ENCODE measurements at places on chromosomes 3 and 15. TPM values are rescaled to one million over a fixed set of nuclear protein-coding genes. Genes with fewer than 3 reads are reported as not detected.
A peak's percentile ranks its signal among the peaks of the same experiment; 100 is the strongest.

- DNase-seq = no peak
These were observed 11.6 kb upstream of the SCAMP5 start for GRCh38 chr15:74983725-74984231.

The MAP1A gene
- 2.5 TPM for total RNA-seq

The ISG20 gene
- 4.4 TPM for total RNA-seq

DNA sequence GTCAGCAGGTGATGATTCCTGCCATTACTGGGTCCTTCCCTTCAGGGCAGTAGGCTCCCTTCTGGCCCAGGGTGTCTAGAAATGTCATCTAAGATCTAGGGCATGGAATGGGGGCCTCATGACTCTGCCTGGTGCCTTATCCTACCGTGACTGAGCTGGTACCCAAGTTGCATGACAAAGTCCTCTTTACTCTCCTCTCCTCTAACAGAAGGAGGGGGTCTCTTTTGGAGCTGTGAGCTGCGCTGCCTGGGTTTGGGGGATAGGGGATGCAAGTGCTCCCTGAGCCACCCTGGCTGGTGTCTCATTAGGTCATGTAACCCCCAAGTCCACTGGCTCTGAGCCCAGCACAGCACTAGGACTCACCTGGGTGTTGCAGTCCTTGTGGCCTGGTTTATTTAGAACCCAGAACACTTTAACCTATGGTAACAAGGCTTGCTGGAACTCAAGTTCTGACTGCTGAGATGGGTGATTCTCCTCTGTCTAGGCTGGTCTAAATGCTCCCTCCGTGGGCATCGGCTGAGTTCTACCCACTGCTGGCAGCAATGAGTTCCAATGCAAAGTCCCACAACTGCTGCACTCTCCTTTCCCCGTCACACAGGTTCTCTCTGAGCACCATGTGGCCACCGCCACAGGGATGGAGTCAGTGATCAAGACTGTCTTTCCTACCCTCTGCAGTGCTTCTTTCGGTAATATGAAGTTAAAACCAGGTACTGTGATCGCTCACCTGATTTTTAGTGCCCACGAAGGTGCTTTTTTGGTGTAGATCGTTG is 34.0 kb downstream of the XXYLT1 start:
- no peak for DNase-seq

GRCh38 chr3:182682263-182683241 is 110.8 kb upstream of the ATP11B start:
- DNase-seq = peak; percentile 77

DNA sequence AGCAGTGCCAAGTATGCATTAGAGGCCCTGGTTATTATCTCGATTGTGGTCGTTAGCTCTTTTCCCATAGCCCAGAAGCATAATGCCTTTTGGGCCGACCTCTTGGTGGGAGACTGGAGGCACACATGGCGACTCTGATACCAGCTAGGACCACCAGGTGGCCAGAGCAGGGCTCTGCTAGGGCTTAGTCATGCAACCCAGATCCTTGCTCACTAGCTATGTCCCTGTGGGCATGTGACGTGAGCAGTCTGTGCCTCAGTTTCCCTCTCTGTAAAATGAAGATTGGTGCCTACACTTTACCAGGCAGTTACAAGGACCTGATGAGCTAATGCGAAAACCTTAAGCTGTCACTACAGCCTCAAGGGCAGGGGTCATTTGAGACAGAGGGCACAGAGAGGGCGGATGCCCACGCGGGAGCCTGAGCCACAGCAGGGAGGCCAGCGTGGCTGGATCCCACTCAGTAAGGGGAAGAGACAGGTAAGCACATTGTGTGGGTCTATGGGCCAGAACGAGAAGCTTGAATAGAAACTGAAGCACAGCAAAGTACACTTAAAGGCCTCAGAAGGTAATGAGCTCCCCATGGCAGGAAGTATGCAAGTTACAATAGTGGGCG is 8.8 kb downstream of the KLF15 start:
- peak; percentile 69 for DNase-seq

The FBXO40 gene
- total RNA-seq = 0.15 TPM

Measured in H9 (cell line).